Choroid plexus epithelial cell (primary cell): ENCODE measurements at places on chromosomes 11 and 22.

GRCh38 chr11:15471048-15471894, 356.5 kb downstream of the INSC start:
- DNase-seq: no peak

DNA sequence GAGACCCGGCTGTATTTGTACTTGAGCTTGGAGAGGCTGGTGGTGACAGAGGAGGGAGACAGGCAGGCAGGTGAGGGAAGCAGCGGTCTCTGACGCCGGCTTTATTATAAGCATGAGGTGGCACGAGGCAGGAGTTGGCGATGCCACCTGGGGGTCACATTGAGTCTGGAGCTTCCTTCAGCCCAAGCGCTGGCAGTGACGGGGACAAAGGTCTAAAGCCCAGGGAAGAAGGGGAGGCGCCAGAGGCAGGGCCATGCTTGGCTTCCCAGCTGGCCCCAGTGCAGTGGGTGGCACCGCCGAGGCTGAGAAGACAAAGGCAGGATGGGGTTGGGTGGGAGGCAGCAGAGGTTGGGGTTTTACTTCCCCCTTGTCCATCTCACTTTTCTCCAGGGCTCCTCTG, 4.5 kb downstream of the FXYD2 start:
- no peak for DNase-seq

DNA sequence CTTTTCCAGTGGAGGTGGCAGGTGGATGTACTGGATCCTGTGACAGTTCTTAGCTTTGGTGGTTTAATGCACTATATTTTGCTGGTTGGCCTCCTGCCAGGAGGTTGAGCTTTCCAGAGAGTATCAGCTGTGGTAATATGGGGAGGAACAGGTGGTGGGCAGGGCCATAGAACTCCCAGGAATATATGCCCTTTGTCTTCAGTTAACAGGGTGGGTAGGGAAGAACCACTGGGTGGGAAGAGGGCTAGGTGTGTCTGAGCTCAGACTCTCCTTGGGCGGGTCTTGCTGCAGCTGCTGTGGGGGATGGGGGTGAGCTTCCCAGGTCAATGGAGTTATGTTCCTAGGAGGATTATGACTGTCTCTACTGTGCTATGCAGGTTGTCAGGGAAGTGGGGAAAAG, 203.8 kb downstream of the DLG2 start:
- DNase-seq: no peak

DNA sequence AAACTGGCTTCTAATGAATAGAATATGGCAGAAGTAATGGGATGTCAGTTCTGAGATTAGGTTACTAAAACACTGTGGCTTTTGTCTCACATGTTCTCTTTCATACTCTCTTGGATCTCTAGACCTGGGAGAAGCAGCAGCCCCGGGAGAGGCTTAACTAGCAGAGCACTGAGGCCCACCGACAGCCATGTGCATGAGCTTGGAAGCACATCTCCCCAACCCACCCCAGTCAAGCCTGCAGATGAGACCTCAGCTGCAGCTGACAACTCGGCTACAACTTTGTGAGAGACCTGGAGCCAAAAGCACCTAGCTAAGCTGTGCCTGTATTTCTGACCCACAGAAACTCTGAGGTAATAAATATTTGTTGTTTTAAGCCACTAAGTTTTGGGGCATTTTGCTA, 100.8 kb downstream of the TRIM29 start:
- no peak for DNase-seq

DNA sequence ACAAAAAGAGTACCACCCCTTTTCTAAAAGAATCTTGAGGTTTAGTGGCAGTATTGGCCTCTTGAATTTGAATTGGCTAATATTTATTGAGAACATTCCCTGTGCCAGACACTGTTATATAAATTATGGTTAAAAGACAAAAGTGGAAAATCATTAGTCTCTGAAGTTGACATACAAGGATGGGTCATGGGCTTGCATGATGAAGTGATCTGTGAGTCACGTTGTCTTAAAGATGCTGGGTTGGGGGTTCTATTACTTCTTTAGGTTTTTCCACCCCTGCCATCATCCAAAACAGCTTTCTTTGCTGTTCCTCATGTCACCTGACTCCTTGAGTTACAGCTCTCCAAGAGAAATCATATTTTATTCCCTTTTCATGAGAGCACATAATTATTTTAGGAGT, 85.0 kb downstream of the CD44 start:
- no peak for DNase-seq

GRCh38 chr11:122853261-122853660, 15.0 kb downstream of the CRTAM start:
- DNase-seq: no peak

DNA sequence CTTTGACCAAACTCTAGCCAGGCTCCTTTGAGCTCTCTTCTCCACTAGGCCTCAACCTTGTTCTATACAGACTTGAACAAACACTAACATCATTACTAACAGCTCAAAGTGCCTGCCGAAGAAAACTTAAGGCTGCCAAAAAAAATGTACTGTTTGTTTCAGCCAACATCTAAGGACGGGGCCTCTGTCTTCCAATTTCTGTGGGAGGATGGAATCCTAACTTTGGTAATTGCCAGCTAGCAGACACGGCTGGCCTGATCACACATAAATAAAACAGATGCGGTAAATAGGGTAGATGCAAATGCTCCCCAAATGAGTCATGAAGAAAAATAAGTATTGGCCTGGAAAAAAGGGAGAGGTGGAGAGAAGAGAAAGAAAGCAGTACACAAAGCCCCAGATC, 394.3 kb downstream of the TMEM135 start:
- no peak for DNase-seq

DNA sequence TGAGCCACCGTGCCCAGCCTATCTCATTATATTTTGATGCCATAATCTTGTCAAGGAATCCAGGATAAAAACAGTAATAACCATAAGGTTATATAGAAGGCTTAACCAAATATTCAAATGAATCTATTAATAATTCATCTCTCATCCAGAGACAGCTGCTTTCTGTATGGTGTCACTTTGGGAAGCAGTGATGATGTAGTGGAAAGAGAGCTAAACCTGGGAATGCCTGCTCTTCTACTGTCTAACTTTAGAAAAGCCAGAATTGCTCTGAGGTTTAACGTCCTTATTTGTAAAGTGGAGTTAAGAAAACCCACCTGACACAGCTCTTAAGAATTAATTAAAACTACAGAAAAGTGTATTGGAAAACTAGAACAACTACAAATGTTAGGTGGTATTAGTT, 29.3 kb upstream of the OR10D3 start:
- no peak for DNase-seq

- DNase-seq: no peak
These were observed 611.5 kb upstream of the B3GAT1 start for GRCh38 chr11:135023499-135023898.

DNA sequence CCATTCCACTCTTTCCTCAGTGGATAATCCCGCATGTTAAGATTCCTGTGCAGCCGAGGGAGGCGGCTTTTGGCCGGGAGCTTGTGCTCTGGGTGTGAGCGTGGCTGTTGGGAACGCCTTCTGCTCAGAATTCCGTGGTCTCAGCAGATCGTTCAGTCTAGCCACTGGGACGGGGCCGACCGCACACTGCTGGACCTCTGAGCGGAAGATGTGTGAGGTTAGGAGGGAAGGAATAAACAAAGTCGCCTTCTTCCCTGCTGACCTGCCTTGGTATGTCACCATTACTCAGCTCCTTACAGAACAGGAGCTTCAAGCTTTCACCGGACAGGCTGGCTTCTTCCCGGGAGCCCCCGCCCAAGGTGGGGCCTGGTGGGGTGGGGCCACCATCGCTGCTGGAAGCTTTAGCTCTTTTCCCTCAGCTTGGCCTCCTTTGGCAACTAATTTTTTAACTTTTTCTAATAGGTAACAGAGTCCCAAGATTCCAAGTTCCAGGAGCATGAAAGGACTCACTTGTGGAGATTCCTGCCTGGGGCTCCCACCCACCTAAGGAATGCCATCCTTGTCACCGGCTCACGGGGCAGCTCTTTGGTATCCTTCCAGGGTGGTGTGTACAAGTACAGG, 22.5 kb upstream of the SEPTIN5 start:
- peak; percentile 72 for DNase-seq

- DNase-seq: no peak
These were observed 362.4 kb downstream of the TENM4 start for GRCh38 chr11:79078456-79078855.

GRCh38 chr22:17734187-17734586, 40.1 kb downstream of the BID start:
- peak; percentile 68 for DNase-seq

- no peak for DNase-seq
These were observed 1.2 kb downstream of the MAP4K2 start for GRCh38 chr11:64801561-64802369.

- no peak for DNase-seq
These were observed at the start of gene LRP4 for GRCh38 chr11:46918083-46918787. LRP4 (minus strand) TSS chr11:46918550; CDS start chr11:46918379, 171 bp downstream.

GRCh38 chr22:30444632-30445437, 19.3 kb downstream of the MTFP1 start:
- DNase-seq: peak; percentile 73

DNA sequence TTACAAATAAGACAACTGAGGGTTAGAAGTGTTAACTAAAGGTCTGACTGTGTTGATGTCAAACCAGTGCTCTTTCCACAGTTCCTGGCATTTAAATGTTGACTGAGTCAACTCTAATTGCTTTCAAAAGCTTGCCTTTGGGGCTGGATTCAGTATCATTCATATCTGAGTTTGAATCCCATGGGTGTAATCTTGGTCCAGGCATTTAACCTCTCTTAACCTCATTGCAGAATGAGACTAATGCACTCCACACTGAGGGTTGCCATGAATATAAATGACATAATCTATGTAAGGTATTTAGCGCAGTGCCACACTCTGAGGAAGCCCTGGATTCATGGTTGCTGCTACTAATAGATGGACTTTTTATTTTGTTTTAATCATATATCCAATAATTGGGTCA, 274.3 kb downstream of the DDX10 start:
- no peak for DNase-seq

DNA sequence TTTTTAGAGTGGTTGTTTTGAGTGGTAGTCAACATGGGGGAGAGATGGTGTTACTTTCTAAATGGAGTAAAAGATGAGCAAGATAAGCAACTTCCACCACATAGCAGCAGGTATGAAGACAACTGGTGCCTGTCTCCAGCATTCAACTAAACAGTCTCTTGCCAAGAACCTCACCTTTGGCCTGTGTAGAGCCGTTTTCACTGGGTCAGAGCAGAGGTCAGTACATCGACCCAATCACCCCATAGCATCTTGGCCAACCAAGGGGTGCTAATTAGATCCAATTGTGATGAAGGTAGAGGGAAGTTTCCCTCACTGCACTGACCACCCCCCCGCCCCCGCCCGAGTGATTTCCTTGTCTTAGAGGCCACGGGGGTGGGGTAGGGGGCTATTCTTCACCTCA, 188.2 kb downstream of the BLID start:
- no peak for DNase-seq

- no peak for DNase-seq
These were observed 174.9 kb downstream of the ST3GAL4 start for GRCh38 chr11:126530416-126530815.

GRCh38 chr11:122517403-122518379, 137.8 kb upstream of the UBASH3B start:
- DNase-seq: peak; percentile 9

GRCh38 chr22:31084811-31085492, 3.8 kb downstream of the SMTN start:
- DNase-seq: peak; percentile 88

DNA sequence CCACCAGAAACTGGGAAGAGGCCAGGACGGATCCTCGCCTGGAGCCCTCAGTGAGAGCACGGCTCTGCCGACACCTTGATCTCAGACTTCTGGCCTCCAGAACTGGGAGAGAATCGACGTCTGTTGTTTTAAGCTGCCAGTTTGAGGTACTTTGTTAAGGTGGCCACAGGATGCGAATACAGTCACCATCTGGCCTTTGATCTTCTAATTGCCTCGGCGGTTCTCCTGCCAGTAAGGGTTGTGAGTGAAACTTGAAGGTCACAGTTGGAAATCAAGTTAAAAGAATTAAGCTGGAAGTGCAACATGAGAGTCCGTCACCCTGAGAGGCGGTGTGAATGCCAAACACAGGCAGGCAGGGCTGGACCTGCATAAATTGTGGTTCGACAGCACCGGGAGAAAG, 27.9 kb downstream of the PARVB start:
- DNase-seq: no peak

GRCh38 chr11:111733016-111733415, 33.2 kb downstream of the PPP2R1B start:
- peak; percentile 88 for DNase-seq

DNA sequence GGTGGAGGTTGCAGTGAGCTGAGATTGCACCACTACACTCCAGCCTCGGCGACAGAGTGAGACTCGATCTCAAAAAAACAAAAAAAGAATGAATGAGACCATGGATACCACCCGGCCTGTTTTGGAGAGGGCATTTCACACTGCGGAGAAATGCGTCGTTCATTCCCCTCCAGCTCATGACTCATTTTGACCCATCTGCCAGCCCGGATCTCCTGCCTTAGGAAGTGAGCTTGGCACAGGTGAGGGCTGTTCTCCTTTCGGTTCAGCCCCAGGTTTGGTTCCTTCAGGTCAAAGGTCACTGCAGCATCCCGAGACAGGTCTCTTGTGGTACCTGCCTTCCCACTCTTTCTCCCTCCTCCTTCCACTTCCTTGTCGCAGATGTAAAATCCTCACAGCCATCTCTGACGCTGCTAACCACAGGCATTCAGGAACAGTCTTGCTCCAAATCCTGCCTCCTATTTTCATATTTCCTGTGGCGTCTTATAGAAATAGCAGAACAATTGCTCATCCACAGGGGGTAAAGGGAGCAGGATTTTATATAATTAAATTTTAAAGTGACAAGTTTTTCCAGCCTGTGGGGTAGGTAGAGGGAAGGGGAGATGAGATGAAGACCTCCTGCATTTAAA, 517.9 kb downstream of the NTM start:
- peak; percentile 92 for DNase-seq

GRCh38 chr22:28299309-28299708, 380.3 kb upstream of the PITPNB start:
- no peak for DNase-seq

- no peak for DNase-seq
These were observed 21.6 kb downstream of the LRFN4 start for GRCh38 chr11:66878474-66878873.

DNA sequence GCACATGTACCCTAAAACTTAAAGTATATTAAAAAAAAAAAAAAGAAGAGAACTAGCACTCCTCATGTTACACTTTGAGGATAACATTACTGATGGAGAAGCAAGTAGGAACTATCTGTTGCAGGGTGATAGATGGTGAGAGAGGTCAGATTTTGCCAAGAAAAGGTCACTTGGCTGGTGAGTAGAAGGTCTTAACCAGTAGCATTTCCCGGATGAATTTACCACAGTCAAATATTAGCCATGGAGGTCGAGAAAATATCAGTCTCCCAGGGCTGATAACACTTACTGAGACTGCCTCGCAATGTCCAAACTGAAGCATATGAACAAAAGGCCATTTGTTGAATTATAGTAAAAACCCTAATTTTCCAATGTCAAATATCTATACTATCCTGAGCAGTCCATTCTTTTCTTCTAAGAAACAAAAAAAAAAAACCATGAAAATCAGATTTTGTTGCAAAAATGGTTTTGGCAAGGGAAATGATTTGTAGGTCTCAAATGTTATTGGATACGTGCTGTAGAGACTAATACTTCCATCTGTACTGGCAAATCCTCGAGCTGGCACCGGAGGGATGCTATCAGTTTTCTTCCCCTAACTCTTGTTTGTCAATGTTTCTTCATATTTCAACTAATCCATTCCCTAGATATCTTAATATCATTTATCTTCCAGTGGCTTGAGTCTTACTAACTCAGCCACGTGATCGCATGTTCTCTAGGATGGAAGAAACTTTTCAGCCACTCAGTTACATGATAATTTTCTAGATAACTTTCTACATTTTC, 14.5 kb upstream of the BBOX1 start:
- no peak for DNase-seq

GRCh38 chr11:117582433-117582832, 214.6 kb downstream of the DSCAML1 start:
- DNase-seq: no peak

GRCh38 chr11:43574949-43575912, 105.3 kb upstream of the HSD17B12 start:
- peak; percentile 53 for DNase-seq
